NB4 (cell line): ENCODE measurements at places on chromosomes 1 and 21.

DNA sequence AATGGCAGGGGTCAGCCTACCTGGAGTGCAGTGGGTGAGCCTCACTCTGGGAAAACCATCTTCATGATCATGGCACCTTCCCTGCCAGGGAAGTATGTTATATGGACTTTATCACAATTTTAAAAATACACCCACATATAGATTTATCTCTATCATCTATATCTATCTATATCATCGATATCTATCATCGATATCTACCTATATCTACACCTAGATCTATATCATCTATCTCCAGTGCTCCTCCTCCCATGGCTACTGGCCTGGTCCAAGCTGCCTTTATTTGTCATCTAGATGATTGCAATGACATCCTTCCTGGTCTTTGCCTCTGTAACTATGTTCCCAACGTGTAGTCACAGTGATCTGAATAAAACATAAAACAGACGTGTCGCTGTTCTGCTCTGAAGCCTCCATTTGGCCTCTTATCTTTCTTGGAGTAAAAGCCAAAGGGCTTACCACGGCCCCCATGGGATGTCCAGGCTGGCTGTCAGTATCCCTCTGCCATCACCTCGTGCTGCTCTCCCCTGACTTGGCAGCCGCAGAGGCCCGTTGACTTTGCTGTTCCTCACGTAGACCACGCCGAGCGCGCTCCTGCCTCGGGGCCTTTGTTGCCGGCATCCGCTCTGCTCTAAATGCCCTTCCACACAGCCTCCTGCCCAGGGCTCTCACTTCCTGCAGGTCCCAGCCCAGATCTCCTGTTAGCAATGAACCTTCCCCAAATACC is 20.6 kb upstream of the KIF26B start:
- DNase-seq: no peak

- DNase-seq: no peak
Measured at GRCh38 chr1:85578321-85579295, 2.0 kb upstream of the CCN1 start.

- peak; percentile 97 for DNase-seq
Measured at GRCh38 chr1:44807364-44808062, 362 bp upstream of the DYNLT4 start.

DNA sequence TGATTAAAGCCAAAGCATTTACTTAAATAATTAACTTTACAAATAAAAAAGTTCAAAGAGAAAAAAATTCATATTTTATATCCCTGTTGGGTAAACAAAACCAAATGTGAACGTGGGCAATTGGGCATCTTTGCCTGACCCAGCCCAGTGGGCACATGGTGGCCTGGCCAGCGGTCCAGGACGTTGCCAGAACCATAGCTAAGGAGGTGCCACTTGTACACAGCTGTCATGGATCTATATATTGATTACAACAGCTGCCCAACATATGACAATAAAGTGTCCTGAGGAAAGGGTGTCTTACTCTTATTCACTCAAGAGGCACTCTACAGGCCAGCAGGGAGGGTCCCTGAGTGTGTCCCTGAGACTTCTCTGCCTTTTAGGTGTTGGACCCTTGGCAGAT is 78.5 kb downstream of the BCAR3 start:
- DNase-seq: no peak

GRCh38 chr1:85224734-85225623 is 24.2 kb upstream of the SYDE2 start:
- DNase-seq: no peak

DNA sequence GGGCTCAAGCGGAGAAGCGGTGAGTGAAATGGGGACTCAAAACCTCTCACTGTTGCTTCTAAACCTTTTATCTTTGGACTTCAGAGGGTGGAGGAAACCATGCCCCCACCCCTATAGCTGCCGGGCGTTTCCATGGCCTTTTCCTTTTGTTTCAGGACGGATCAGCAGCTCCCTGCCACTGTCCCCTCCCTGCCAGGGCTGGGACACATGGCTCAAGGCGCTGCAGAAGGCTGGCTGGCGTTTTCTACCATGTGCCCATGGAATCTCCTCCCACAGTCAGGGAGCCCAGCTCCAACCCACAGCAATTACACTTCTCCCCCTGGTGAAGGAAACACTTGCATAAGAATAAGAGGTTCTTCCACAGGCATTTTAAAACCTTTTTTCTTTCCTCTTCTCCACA is 812.7 kb downstream of the PLA2G4A start:
- DNase-seq: no peak

GRCh38 chr21:32279377-32279680 is 480 bp upstream of the MIS18A start:
- DNase-seq: no peak

GRCh38 chr1:202585590-202585933 is 124.7 kb downstream of the SYT2 start:
- DNase-seq: no peak

GRCh38 chr1:36573445-36573844 is 90.7 kb upstream of the CSF3R start:
- DNase-seq: no peak

DNA sequence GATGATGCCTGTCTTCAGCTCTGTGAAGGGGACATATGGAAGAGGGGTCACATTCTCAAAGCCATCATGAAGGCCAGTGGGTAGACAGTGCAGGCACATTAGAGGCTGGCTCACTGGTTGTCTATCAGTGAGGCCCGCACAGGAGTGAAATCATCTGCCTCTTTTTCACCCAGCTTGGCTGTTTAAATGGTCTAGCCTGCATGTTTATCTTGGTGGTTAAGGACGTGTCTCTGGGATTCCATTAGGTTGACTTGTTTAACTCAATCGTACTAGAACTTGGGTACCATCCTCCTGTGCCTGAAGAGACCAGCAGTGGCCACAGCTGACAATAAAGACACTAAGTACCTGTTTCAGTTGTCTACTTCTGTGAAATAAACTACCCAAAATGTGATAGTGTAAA is 219.3 kb downstream of the PLPP3 start:
- no peak for DNase-seq

DNA sequence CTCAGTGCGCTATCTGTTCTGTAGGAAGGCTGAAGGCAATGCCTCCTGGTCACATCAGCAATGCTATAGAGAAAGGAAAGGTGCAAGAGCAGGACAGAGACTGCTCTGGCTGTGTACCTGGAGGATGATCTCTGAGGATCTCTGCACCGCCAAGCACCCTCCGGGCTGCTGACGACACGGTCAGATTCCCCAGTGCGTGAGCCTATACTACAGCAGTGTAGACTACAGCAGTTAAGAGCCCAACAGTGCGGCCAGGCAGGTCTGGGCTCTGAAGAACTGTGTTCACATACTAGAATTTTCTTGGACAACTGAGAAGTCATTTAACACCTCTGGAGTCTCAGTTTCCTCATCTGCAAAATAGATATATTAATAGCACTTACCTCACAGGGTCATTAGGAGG is 39.9 kb downstream of the ITPKB start:
- DNase-seq: no peak

- DNase-seq: no peak
Measured at GRCh38 chr1:53122201-53122885, 20.1 kb downstream of the SLC1A7 start.

DNA sequence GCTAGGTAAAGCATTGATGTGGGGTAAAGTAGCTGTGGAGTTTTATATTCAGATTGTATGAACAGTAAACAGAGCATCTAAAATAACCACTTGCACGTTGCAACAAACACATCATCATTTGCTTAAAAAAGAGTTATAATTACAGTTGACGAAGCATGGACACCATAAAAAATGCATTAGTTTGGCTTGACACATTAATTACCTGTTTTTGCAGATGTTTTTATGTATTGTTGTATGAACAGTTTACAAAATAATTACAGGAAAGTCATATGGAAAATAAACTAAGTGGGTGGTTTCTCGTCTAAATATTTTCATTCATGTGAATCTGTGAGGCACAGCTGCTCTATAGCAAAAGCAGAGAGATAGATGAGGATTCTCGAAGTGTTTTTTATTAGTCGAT is 108.3 kb downstream of the RPS6KC1 start:
- no peak for DNase-seq

DNA sequence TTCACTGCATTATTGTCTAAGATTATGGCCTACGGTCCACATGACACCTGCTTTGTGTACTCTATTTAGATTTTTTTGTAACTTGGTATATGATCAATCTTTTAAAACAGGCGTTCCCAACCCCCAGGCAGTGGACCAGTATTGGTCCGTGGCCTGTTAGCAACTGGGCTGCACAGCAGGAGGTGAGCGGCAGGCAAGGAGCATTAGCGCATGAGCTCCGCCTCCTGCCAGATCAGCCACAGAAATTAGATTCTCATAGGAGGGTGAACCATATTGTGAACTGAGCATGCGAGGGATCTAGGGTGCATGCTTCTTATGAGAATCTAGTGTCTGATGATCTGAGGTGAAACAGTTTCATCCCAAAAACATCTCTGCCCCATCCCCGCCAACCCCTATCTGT is 228.4 kb upstream of the NR5A2 start:
- DNase-seq: no peak

DNA sequence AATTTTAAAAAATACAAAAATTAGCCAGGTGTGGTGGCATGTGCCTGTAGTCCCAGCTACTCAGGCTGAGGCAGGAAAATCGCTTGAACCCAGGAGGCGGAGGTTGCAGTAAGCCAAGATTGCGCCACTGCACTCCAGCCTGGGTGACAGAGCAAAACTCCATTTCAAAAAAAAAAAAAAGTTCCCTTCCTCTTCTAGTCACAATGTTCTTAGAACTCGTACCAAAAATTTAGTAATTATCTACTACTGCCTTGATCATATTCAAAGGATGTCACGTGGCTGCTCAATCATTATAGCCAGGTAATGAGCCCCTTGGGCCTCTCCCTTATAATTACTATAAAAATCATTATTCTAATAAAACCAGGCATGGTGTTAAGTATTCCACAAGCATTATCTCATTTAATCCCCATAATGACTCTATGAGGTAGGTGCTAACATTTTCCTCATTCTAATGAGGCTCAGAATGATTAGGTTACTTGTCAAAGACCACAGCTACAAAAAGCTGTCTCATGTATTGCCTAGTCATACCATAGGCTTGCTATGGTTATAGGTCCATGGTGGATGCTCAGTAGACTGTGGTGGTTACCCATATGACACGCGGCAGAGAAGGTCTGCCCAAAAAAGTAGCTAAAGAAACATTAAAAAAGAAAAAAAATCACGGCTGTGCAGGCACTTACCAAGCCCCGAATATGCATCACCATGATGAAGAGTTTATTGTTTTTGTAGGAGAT is 15.5 kb upstream of the PPP1R15B start:
- no peak for DNase-seq

DNA sequence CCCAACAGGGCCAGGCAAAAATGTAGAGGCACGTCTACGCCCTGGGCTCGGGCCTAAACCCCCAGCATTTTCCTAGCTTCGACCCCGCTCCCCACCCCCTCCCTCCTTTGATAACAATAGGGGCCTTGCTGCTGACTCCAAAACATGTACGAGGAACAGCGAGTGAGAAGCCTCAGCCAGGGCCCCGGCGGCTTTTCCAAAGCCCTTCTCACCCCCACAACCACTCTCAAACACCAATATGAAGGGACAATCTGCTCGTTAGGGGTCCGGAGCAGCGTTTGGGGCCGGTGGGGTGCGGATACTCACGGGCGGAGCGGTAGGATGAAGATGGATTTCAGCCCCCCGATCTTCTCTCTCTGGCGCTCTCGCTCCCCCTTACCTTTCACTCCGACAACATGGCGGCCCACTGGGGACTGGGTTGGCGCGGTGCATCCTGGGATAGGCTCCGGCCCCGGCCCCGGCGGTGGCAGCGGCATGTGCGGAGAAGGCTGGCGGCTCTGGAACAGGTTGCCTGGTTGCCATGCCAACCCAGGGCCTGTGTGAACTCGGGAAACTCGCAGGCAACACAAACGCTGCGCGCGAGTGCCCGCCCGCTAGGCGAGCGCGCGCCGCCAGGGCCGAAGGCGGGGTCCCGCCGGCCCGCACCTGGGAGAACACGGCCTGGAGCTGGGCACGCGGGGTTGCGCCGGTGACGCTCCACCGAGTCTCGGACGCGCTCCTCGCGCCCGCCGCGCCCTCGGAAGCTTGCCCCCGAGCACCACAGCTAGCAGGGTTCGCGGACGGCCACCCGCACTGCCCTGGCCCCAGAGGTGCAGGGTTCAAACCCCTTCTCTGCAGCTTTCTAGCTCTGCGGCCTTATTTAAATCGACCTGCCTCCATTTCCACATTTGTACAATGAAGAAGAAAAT is at the start of gene PUM1:
TSS of gene PUM1 (minus strand) at position 408 of the 908 bp plus-strand sequence. CDS start 6,151 bp downstream, outside the sequence.
- peak; percentile 99 for DNase-seq

DNA sequence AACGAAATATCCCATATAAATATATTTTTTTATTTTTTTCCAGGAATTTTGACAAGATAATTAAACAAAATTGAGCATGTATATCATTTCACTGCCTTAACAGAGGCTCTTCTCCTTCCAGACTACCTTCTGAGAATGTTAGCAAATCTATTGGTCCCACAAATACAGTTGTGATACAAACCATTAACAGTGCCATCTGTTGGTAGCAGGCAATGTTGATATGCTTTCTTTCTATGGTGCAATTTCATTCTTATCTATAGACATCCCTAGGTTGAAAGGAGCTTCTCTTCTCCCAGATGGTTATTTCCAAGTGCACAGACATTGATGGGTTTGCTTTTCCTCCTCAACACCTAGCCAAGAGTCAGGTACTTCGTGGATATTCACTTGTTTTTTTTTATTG is 303.6 kb downstream of the USH2A start:
- DNase-seq: peak; percentile 43

DNA sequence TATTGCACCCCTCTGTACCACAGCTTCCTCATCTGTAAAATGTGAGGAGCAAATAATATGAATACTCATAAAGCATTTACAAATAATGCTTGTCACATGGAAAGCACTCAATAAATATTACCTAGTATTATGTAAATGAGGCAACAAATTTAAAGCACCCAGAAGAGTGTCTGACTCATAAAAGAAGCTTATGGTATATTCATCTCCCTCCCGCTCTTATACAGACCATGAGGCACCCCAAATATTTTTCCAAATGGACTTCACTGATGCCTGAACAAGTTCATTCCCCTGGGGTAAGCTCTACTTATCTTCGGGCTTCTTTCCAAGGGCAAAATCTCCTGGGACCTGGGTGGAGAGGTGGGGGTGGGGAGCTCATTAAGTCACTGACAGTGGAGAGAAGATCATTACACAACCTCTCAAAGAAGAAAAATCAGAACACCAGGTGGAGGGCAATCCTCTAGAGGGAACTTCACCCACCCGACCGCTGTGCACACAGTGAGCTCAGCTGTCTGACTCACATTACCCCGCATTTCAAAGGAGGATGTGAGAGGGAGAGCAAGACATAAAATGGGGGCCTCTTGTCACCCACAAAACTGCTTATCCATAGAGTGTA is 166.2 kb downstream of the ASTN1 start:
- peak; percentile 7 for DNase-seq

DNA sequence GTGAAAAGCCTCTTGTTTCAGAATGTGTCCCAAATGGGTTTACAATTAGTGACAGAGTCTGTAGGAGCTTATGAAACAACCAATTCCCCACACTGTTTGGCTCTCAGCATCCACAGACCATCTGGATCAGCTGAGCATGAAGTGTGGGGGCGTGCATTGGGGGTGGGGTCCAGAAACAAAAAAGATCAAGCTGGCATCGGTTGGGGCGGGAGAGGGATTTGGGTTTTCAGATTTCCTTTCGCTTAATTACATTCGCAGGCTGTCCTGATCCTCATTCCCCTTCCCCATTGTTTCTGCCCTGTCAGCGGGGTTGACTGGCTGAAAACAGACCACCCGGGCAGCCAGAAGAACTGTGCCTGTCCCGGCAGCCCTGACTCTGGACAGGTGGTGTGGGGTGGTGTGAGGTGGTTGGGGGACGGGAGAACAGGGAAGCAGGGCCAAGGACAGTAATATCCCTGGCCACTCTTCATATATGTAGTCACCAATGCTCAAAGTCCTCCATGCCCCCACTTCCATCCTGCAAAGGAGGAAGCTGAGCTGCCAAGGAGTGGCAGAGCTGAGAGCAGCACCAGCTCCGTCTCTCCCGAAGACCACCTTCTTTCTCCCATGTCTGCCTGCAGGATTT is 92.0 kb downstream of the IER5 start:
- no peak for DNase-seq

GRCh38 chr1:69824932-69825331 is 257.2 kb downstream of the LRRC7 start:
- DNase-seq: no peak
